ENCODE measurements at places on chromosomes 16 and 17.

- DNase-seq, result no peak
Observed at GRCh38 chr16:85227946-85228862, 115.9 kb upstream of the CIBAR2 start.

DNA sequence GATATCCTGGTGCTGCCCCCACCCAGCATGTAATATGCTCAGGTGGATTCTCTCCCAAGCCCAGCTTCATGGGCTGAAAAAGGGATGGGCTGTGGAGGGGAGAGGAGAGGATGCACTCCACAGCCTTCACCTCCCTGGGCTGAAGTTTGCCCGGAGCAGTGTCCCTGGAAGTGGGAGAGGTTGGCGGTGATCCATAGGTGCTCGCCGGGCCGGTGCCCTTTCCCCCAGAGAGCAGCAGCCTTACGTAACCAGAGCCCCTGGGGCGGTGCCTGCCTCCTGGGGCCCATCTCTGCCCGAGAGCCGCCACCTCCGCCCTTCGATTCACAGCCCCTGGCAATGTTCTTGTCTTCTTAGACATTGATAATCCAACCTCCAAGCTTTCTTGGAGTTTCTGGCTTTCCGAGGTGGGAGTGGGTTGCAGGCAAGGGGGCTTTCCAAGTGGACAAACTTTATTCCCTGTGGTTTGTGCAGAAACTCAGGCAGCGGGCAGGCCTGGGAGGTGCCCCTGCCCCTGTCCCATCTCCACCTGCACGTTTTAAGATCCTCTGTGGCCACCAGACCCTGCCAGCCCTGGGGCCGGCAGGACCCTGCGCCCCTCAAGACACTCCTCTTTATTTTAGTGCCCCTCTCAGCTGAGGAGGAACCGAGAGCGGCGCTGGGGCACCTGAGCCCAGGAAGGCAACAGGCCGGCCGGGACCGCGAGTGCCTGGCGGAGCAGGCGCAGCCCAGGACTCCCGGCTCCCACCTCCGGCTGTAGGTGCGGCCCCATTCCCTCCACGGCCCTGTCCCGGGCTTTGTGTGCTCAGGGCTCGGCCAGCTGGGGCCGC lies 3.1 kb upstream of the WDR90 start:
- DNase-seq, result no peak

DNA sequence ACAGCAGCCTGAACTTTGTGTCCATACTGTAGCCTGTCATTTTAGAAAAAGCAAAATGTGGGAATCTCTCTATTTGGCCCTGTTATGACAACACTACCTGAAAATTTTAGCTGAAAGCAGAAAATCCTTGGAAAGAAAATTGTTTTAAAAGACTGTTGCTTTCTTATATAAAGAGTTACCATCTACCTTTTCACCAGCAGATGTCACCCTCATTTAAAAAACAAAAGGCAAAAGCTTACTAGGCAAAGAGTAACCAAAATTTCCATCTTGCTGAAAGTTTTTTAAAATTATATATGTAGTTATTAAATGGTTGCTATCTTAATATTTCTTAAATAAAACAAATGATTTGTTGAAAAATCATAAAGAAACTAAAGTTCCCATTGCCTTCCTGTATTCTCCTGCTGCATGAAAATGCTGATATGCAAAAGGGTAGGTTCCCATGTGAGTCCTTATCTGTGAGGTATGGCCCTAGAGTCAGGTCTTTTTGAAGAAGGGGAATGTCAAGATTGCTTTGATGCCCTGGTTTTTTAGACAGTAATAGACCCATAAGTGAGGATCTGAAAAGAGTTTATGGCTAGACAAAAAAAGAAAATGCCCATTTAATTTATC lies 61.0 kb downstream of the TNRC6C start:
- no peak for DNase-seq

GRCh38 chr16:85574672-85575475 lies 38.2 kb upstream of the GSE1 start:
- DNase-seq, result no peak

DNA sequence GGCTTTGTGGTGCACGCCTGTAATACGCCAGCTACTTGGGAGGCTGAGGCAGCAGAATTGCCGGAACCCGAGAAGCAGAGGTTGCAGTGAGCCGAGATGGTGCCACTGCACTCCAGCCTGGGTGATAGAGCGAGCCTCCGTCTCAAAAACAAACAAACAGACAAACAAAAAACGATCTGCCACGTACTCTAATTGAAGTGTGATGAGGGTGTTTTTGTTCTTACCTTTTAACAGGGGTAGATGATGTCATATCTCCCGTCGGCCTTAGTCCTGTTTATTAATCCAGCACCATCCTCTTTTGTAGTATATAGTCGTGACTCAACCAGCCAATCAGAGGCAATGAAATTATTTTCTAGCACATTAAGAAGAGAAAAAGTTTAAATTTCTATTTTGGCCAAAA lies 58.5 kb downstream of the IQCK start:
- no peak for DNase-seq

DNA sequence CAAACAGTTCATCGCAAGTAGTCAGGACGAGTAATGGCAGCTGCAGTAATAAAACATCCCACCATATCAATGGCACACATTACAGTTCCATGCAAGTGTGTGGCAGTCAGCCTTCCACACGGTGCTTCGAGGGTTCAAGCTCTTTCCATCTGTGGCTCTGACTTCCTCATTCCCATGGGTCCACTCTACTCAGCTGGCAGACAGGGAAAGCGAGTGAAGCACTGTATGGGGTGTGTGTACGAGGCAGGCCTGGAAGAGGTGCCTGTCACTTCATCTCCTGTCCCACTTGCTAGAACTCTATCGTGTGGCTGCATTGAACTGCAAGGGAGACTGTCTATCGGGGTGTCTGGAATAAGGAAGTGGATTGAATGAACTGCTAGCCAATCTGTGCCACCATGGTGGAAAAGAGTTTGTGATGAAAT lies 160.6 kb downstream of the CPPED1 start:
- no peak for DNase-seq

DNA sequence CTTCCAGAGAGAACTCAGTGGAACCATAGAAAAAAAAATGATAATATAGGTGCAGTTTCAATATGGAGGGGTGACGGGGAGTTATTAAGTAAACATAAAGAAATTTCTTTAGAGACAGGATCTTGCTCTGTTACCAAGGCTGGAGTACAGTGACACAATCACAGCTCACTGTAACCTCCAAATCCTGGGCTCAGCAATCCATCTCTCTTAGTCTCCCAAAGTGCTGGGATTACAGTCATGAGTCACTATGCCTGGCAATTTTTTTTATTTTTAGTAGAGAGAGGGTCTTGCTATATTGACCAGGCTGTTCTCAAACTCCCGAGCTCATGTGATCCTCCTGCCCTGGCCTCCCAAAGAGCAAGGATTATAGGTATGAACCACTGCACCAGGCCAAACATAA lies 48.8 kb downstream of the NLRC5 start:
- DNase-seq, result no peak

GRCh38 chr17:75595284-75595919 lies 7.8 kb downstream of the MYO15B start:
- no peak for DNase-seq

DNA sequence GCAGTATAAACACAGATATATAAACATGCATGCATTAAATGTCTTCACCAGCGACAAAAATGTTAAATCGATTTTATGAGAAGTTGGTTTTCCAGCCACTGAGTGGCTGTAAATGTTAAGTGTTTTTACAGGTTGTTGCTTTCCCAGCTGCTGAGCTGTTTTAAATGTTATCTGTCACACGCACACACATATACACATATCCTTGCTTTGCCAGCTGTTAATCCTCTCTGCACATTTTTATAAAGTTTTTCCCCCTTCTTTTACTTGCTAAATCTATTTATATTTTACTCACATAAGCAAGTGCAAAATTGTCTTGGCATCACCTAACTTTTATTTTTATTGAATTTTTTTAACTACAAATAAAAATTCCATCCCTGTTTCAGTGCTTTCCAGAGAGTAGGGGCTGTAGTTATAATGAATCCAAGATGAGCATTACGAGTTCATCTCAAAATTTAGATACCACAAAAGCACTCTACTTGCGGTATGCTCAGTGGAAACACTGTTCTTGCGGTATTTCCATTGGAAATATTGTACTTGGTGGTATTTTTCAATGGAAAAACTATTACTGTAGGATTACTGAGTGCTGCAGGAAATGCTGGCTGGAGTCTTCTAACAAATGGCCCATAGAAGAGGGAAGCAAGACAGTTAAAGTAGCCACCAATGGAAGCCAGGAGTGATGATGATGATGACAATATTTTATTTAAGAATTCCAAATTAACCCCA lies 124.9 kb upstream of the KCNJ16 start:
- DNase-seq, result peak; percentile 26

- DNase-seq, result no peak
Observed at GRCh38 chr16:84746875-84747274, 47.1 kb downstream of the USP10 start.

DNA sequence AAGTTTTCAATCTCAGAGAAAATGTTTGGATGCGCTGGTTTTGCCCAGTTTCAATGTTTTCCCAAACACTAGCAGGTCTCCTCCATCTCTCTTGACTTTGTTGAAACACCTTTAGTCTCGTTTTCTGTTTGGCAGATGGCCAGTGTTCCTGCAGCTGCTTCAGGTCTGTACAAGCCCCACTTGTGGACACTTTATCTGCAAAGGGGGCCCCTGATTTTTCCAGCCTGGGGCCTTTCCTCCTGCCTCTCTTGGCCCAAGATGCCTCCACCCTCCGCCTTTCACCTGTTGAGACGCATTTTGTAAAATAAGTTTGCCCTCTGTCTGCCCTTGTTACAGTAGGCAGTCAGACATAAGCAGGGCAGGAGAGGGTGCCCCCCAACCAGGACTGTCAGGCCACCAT lies 21.8 kb upstream of the PRM1 start:
- no peak for DNase-seq

GRCh38 chr16:89257281-89257731 lies 39.8 kb downstream of the ZNF778 start:
- DNase-seq, result no peak

DNA sequence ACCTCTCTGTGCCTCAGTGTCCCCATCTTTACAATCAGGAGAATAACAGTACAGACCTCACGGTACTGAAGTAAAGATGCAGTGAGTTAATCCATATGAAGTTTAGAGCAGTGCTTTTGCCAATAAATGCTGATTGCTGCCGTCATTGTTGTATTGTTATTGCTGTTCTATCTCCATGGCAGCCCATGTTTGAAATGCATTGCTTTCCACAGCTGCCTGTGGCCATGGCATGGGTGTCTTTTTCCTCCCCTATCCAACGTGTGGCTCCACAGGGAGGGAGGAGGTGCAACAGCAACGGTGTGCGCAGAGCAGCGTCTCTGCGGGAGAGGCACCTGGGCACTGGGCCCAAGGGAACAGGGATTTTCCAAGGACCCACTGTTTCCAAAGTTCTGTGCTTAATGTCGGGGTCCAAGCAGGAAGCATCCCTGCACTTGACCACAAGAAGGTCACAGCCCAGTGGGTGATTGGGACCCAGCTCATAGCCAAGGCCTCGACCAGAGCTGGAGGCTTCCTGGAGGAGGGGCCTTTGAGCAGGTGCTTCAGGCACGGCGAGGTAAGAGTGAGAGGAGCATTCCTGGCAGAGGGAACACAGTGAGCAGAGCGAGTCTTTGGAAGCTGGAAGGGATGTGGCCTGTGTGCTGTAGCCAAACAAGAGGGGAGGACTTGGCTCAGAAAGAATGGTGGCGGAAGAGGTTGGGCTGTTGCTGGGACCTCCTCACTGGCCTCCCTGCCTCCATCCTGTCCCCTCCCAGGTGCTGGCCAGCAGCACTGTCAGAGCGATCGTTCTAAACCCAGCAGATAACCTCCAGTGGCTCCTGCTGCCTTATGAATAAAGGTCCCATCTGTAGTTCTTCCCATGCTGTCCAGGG lies 3.9 kb downstream of the RAI1 start:
- DNase-seq, result no peak

- DNase-seq, result no peak
Observed at GRCh38 chr17:62898239-62898864, 67.7 kb upstream of the TANC2 start.

- DNase-seq, result no peak
Observed at GRCh38 chr17:81567191-81567590, 15.0 kb upstream of the FAAP100 start.

DNA sequence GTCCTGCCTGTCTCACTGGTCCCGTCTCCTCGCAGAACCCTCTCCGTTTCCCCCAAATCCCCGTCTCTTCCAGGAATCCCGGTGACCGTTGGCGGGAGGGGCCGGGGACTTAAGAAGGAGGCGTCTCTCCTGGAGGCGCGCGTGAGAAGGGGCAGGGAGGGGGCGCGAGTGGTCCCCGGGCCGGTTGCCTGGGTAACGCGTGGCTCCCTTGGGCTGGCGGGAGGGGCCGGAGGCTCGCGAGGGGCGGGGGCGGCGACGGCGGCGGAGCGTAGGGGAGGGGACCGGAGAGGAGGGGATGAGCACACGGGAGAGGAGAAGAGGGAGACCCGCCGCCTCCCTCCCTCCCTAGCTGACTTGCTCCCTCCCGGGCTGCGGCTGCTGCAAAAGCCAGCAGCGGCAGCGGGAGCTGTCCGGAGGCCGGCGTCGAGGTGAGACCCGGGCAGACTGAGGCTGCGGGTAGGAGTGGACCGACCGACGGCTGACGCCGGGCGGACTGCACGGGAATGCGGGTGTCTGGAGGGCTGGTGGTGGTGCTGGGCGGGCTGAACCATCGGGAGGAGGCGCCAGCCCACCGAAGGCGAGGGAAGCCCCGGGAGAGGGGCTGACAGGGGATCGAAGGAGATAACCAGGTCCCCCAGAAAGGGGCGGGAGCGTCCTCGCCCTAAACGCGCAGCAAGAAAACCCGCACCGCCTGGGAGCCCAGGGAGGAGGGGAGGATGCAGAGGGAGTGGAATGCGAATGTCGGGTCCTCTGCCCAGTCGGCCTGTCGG lies at the start of gene PRRT2:
PRRT2 (plus strand) TSS at position 298 of the 770 bp plus-strand sequence. CDS start 862 bp downstream, outside the sequence.
- DNase-seq, result no peak

- DNase-seq, result no peak
Observed at GRCh38 chr16:67953641-67954375, 9.9 kb upstream of the LCAT start.

GRCh38 chr17:17156511-17156910 lies 49.6 kb downstream of the PLD6 start:
- no peak for DNase-seq

GRCh38 chr17:46732160-46732559 lies 86.3 kb downstream of the WNT3 start:
- DNase-seq, result no peak

DNA sequence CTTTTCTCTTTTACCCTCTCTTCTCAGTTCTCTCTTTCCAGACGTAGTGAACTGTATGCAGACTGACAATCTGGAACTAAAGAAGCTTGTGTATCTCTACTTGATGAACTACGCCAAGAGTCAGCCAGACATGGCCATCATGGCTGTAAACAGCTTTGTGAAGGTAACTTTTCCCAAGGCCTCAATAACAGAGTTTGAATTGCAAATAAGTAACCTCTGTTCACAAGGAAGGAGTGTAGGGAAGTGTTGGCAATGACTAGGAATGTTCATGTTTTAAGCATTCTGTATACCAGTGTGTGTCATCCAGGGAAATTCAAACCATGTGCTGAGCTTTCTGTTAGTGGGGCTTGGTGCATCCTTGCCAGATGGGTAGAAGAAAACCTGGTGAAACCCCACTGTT lies 18.6 kb downstream of the AP2B1 start:
- no peak for DNase-seq

DNA sequence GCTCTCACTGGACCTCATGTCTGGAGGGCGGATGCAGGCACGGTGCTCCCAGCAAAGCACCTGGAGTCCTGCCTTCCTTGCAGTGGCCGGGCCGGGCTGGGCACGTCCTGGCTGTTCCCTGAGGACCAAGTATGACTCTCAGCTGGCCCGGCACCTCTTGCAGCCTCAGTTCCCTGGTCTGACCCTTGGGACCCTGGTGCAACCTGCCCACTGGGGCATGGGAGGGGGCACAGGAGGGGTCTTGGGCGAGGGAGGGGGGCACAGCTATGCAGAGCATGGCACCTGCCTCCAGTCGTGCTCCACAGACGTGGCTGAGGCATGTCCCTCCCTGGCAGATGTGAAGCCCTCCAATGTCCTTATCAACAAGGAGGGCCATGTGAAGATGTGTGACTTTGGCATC lies 19.6 kb downstream of the MAP2K3 start:
- DNase-seq, result no peak

All from NCI-H187 treated with DMSO at 0.1 percent for 48 hours (cell line).